ENCODE measurements at places on chromosomes 4 and X. TPM values are rescaled to one million over a fixed set of nuclear protein-coding genes. Genes with fewer than 3 reads are reported as not detected.

DNA sequence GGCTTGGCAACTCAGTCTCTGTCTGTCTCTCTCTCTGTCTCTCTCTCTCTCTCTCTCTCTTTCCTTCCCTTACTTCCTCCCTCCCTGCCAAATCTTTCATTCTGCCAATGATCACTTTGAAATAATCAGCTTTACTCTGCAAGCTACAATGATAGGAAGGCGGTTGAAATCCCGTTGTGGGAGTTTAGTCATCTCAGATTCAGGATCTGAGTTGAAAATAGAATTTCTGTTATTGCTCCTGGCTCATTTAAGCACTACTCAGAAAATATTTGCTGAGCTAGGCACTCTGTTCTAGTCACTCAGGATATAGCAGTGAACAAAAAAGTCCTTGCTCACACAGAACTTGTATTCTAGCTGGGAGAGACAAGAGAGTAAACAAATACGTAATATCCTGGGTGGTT, 56.3 kb upstream of the DCTD start:
- DNase-seq = no peak

ZNF157 gene
- total RNA-seq = 2.4 TPM

GRCh38 chr4:132101526-132101925, 1047.6 kb upstream of the PCDH10 start:
- no peak for DNase-seq

DNA sequence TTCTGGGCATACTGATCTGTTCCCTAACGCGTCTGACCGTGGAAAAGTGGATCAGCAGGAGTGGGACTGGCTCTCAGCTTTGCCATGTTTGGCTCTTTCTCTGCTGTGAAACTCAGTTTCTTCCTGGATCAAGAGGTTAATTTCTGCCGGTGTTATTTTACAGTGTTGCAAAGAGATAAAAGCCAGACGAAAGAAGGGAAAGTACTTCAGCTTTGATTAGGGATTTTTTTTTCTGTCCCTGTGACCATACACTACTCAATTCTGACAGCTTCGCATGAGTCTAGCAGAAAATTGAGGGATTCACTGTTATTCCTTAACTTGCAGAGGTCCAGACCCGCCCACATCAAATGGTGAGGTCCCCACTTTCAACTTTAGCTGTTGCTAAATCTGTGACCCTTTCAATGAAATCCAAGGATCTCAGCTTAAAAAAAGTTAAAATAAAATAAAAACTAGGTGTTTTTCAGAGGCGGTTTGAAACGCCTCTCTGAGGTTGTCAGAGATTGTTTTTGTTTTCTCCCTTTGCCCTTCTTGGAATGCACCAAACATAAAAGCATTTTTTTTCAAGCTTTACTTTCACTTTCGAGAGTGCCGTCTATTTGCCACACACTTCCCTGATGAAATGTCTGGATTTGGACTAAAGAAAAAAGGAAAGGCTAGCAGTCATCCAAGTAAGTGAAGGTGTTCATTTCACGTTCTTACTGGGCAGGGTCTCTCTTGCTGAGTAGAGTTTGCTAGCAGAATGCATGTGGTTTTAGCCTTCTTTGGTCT, at the start of gene TLR3:
TLR3 (plus strand) TSS at position 576 of the 768 bp plus-strand sequence. CDS start 7,464 bp downstream, outside the sequence.
- no peak for DNase-seq

DNA sequence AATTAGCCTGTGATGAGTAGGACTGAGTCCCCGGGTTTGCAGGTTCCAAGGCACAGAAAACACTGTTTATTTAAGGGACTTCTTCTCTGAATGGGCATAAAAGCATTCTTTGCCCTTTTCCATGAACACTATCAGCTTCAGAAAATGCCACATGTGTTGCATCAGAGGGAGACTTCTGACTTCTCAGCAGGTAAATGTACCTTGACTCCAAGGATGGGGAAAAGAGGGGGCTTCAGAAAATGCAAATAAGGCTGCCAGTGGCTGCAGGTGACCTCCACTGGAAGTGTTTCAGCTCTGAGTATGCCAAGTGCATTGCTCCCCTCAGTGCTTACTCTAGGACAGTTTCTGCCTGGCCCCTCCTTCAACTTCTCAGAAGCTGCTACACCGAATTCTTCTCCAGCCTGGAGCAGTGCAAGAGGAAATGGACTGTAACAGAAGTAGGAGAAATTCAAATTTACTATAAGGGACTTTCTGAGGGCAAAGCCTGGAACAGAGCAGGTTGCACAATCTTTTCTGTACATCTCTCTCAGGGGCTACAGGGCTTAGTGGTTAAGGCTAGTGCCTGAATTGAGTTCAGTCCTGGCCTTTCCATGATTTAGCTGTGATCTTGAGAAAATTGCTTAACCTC, 233.2 kb downstream of the PTTG2 start:
- DNase-seq = no peak

DNA sequence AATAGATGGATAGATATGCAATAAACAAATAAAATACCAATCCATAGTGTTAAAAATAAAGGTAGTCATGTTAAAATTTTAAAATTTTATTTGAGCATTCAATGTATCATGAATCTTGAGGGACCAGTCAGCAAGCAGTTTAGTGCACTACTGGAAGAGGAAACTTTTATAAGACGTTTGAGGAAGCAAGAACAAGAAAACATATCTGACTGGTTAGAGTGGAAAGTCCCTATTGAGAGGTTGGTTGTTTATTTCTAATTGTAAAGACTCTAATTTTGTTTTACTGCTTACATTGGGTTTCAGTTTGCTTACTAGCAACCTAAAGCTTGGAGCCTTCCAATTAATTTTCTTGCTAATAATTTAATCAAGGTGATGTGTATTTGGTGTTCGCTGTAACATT, 786.2 kb downstream of the RAB28 start:
- DNase-seq = no peak

DNA sequence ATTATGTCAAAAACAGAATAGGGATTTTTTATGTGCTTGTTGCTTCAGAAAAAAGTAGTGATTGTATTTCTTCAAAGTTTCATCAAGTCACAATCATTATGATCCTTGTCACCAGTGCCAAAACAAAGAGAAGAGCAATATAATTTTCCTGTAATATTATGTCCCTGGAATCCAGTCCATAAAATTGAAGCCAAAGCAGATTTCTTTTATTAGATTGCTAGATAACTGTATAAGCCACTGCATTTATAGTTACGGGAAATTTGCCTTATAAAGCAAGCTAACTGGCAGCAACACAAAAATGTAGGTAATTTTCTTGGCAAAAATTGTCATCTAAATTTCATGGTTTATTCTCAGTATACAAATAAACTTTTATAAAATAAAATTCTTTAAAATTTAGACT, 296.1 kb upstream of the ANKRD50 start:
- DNase-seq = no peak

DNA sequence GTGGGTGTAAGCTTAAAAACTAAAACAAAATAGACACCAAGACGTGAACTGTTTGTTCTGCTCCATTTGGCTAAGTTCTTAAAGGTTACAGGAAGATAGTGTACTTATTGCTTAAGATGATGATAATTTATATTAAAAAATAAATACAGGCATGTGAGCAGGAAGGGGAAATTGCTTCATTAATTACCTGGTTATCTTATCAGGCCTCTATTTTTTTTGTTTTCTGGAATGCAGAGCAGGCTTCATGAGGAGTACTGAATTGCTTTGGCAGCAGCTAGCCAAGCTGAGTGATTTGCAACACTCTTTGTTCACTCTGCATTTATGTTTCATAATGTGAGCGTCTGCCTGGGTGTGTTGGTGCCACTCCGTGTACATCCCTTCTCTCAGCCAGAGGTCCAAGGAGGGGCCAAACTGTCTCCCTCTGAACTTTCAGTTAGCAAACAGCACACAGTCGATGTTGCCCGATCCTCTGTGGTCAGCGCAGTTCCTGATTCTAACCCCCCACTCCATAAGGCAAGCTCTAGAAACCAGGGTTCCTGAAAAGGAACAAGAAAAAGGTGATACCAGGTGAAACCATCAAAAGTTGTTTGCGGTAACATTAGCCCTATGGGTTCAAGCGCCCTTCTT, 348.2 kb downstream of the SPRY1 start:
- peak; percentile 58 for DNase-seq

- no peak for DNase-seq
Measured at GRCh38 chr4:120331486-120332370, 265.1 kb upstream of the MAD2L1 start.

CXorf65 gene
- not detected for total RNA-seq

DNA sequence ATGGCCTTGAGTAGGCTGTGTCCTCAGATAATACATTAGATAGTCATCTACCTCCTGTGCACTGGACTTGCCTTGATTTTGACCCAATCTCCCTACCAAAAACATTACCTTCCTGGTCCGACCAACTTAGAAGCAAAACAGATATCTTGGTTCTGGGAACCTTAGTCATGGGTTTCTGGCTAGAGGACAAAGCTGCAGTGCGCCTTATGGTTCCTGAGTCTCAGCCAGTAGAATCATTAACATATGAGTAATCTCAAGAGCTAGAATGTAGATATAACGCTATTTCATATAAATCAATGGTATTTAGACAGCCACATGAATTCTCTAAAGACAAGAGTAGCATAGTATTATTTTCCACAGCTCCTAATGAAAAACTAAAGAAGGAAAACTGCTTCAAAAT, 83.1 kb downstream of the GRIA3 start:
- DNase-seq = no peak

- no peak for DNase-seq
Measured at GRCh38 chr4:27082776-27083175, 222.1 kb downstream of the STIM2 start.

DNA sequence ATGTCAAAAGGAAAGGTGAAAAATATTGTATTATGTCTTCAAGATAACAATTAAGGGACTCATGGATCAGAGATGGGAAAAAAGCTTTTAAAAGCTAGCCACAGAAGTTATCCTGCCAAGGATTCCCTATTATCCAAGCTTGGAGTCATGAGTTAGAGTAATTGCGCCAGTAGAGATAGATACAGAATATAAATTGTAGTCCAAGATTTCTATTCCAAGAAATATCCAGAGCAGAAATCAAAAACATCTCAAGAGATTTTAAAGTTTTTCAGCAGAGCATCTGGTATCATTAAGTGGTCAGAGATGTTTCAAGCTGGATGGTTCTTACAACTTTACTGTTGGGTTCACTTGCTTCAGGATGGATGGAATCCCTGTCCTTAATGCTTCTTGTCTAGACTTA, 186.7 kb downstream of the PCDH18 start:
- no peak for DNase-seq

STATH gene
- not detected for total RNA-seq

DNA sequence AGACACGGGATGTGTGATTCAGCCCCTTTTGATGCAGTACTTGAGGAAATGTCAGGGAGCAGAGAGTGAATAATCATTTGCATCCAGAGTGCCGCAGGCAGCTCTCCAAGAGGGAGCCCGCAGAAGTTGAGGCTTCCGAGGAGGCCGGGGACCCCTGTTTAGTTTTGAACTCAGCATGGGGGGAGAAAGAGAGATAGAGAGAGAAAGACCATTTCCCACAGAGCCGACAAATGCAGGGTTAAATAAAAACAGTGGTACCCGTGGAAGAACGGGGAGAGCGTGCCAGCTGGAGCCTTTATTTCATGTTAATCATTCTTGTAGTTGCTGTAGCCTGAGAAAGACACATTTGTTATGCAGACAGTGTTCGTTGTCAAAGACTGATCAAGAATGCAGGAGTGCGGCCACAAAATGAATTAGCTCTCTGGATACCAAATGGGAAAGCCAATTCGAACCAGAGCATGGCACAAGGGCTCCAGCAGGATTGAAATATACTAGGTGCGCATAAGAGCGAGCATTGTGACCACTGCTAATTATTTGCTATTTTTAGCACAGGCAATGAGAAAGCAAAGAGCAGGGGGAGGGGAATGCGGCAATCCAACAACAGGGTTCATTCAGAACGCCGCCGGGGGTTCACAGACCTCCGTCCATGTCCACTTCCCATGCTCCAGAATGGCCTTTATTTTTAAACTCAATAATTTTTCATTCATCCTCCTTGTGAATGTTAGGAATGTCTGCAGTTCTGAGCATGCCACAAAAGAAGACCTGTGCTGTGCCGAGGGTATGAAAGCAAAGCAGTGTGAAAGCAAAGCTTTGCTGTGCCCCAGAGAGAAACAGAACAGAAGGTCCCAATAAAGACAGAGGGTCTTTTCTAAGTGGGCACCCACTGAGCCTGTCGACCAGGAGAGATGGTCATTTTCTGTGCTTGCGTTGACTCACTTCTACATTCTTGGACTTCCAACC, 243.9 kb upstream of the VCX3A start:
- no peak for DNase-seq

DNA sequence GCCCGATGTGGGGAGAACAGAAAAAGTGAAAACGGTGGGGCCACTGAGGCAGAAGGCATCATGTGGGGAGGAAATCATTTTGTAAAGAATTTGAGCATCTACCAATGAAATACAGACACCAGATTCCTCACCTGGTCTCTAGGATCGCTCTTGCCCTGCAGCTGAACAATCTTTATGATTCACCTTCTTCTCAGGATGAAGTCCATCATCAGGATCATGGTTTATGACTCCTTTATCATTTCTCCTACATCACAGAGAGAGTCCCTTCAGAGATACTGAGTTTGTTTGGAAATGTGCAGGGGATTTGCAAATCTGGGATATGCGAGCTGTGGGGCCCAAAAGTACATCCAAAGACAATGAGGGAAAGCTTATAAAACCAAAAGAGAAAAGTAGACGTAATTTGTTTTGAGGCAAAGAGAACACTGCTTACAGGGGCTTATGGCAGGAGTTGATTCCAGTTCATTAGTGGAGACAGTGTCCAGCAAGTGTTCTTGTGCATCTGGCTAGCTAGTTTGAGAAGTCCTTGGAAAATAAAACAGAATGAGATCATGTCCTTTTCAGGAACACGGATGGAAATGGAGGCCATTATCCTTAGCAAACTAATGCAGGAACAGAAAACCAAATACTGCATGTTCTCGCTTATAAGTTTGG, 15.3 kb upstream of the ANXA5 start:
- DNase-seq = no peak
